Stimulated activated CD8-positive, alpha-beta memory T cell treated with anti-CD3 and anti-CD28 coated beads, Interleukin-7, amount 100 ng/mL, for 4 hours (primary cell): ENCODE measurements at places on chromosomes 6 and 20.

DNA sequence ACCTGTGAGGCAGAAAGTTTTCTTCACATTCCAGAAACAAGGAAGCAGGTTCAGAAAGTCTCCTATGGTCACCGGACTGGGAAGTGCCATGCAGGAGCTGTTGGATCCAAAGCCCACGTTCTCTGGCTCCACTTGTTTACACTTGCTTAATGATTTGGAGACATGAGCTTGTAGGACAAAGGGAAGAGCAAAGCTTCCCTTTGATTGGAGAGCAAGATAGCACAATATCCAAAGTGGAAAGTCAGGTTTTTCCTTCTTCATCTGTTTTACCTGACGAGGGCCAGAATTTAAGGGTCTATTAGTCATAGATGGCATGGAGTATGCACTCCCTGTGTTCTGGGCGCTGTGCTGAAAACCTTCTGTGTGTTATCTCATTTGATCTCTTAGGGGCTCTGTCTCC is 81.2 kb downstream of the PDE7B start:
- DNase-seq: no peak

GRCh38 chr6:116773886-116774285 is 8.4 kb upstream of the FAM162B start:
- no peak for DNase-seq

DNA sequence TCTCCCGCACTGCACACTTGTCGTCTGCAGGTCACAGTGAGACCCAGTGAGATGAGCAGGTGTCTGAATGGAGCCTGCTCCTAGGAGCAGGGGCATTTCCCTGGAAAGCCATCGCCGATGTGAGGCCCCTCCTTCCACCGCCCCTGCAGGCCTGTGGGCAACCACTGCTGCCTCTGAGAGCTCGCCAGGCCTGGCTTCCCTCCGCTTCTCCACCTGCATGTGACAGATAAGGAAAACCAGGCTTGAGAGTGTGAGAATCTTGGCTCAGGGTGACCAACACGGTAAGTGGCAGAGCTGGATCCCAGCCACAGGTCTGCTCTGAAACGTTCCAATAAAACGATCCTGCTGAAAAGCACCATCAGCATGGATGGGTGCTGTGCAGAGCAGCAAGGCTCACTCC is 332.8 kb downstream of the CDH4 start:
- DNase-seq: no peak

DNA sequence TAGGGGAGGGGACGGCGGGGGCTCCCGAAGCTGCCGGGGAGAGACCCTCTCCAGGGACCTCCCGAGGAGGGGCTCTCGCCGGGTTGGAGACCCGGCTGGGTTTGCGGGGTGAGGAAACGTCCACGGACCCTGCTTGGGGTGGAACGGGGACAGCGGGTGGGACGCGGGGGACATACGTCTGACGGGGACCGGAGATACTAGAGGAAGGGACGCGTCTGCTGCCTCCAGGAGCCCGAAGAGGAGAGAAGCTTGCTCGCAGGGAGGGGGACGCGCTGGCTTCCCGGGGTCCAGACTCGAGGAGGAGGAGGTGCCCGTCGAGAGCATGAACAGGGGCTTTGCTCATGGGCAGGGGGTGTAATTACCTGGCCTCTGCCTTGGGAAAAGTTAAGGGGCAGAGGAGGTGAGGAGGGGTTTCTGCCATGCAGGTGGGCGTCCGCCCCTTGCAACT is 593 bp downstream of the DNMT3B start:
- DNase-seq: no peak

DNA sequence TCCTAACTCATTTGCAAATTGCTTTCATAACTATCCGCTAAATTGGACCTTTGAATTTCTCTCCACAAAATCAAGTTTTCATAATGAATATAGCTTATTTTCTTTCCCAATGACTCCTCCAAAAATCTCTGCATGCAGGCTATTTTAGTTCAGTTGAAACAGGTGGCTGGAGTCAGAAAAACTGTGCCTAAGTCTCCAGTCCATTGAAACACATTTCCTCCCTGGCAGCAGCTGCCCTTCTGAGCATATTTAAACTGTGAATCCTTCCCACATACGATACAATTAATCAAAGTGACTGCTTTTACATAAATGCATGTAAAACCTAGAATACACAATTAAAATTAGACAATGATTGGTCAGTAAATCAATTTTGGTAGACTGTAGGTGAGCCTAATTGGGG is 344.6 kb upstream of the MARCKS start:
- no peak for DNase-seq

DNA sequence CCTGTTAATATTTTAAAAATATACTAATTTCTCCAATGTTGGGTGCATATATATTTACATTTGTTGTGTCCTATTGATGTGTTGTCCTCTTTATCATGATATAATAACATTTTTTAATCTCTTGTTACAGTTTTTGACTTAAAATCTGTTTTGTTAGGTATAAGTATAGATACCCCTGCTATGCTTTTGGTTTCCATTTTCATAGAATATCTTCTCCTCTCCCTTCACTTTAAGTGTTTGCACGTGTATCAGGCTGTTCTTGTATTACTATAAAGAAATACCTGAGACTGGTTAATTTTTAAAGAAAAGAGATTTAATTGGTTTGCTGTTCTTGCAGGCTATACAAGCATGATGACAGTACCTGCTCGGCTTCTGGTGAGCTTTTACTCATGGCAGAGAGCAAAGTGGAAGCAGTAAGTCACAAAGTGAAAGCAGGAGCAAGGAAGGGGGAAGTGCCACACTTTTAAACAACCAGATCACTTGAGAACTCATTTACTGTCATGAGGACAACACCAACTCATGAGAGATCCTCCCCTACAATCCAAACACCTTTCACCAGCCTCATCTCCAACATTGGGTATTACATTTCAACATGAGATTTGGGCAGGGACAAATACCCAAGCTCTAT is 340.5 kb upstream of the SYNCRIP start:
- DNase-seq: no peak

DNA sequence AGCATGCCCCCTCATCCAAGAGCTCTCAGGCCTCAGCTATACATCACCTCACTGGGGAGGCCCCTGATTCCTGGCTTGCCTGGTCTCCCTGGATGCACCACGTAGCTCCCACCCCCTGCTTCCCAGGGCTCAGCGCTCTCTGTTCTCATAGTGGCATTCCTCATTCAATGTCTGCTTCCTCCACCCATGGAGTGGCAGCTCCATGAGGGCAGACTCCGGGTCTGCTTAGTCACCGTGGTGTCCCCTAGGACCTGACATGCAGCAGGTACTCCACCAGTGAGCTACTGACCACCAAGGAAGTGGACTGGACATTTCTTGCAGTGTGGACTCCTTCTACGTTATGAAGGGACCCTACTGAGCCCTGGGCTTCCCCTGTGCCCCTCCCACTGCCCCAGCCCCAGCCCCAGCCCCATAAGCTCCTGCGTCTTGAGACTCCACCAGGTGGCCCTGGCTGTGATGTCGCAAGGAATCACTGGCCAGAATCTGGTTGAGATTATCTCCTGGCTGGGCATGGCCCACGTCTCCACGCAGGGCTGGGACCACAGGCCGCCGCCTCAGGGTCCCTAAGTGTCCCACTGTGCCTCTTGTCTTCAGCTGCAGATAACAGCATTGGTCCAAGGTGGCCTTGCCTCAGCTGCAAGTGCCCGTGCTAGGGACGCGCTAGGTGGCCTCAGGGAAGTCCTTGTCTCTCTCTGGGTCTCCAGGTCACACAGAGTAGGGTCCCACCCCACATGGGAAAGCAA is 26.7 kb downstream of the CEBPB start:
- no peak for DNase-seq

DNA sequence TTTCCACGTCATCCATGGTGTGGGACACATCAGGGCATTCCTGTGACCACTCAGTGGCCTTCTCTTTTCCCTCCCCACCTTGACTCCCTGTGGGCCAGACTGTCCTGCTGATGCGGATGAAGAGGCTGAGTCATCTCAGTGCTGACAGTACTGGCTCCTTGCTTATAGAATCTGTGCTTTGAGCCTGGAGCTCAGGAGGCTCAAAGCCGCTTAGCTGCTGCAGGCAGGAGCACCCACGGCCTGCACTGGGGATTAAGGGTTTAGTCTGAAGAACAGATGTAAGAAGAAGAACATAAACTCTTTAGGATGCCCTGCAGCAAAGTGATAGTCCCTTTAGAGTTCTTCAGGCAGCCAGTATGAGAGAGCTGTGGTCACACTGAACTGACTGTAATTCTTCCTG is 642.0 kb upstream of the CHD6 start:
- DNase-seq: no peak
